ENCODE measurements at places on chromosomes 3 and 15.

DNA sequence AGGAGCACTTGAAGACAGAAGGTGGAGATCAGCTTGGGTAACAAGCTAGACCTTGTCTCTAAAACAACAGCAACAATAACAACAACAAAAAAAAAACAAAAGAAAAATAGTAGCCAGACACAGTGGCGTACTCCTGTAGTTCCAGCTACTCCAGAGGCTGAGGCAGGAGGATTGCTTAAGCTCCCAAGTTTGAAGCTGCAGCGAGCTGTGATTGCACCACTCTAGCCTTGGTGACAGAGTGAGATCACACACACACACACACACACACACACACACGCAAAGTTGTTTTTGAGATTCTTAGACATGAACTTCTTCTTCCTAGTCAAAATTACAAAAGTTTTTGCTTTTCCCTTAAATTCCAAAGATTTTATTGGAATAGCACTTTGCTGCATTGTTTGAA is 93.0 kb upstream of the IGSF10 start:
- DNase-seq, result no peak

- DNase-seq, result no peak
These were observed 19.5 kb downstream of the PRKCD start for GRCh38 chr3:53180305-53181023.

- DNase-seq, result no peak
These were observed 309.1 kb upstream of the ICE2 start for GRCh38 chr15:60787837-60788691.

DNA sequence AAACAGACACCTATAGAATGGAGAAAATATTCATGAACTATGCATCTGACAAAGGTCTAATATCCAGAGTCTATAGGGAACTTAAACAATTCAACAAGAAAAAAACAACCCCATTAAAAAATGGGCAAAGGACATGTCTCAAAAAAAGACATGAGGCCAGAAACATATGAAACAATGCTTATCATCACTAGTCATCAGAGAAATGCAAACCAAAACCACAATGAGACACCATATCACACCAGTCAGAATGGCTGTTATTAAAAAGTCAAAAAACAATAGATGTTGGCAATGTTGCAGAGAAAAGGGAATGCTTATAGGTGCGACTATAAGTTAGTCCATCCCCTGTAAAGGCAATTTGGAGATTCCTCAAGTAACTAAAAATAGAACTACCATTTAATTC is 11.4 kb upstream of the HDGFL3 start:
- DNase-seq, result no peak
